ENCODE measurements at places on chromosomes 7 and 10.
A peak's percentile ranks its signal among the peaks of the same experiment; 100 is the strongest.

DNA sequence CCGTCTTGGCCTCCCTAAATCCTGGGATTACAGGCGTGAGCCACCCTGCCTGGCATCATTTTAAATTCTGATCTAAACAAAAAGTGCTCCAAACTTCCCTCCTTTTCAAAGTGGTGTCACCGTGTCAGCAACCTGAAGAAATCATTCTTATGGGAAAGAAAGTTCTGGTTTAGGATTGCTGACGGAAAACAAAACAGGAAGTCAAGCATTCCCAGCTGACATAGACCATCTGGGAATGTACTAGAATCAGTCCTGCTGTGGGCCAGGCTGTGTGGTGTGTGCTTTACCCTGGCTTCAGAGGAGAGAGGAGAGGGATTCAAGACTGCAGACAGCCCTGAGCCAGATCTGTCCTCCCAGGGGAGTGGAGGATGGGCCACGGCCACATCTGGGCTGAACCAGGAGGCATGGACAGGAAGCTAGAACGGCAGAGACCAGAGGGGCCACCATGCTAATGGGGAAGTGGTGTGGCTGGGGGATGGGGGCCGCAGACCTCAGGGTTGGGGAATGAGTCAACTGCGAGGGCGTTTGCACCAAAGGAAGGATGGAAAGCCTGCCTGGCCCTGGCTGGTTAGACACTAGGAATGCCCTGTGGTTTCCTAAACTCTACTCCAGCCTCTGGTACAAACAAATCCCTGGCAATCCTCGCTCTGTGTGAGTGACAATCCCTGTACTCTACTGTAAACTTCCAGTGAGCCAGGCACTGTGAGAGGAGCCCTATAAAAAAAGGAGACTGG lies 16.7 kb upstream of the CLIP2 start:
- DNase-seq: peak; percentile 19

GRCh38 chr7:25169683-25170082 lies 44.6 kb upstream of the CYCS start:
- no peak for DNase-seq

GRCh38 chr7:95056107-95056739 lies 148.8 kb downstream of the PPP1R9A start:
- no peak for DNase-seq

DNA sequence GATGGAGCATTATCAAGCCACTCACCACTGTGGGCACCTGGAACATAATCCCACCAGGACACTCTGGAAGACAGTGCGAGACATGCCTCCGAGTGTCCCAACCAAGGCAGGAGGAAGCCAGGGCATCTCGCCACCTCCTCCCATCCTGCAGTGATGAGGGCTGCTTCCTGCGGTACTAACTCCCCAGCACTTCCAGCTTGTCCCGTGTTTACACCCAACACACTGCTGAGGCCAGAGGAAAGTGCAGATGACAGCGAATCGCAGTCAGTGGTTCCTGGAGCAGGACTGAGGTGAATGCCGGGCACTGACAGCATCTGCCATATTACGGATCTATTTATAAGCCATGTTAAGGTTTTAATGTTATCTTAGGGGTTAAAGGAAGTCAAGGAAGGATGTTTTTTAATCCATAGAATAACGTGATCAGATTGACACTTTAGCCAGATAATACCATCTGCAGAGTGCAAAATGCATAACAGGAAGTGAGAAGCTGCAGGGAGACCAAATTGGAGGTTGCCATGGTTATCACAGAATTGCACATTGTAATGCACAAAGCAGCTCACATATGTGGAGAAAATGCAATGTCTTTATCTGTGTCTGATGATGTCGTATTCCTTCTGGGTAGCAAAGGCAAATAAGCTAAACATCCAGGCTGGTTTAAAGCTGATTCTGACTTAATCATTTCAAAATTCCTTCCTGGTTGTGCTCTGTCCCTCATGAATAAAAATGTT lies 314.1 kb upstream of the C7orf33 start:
- no peak for DNase-seq

DNA sequence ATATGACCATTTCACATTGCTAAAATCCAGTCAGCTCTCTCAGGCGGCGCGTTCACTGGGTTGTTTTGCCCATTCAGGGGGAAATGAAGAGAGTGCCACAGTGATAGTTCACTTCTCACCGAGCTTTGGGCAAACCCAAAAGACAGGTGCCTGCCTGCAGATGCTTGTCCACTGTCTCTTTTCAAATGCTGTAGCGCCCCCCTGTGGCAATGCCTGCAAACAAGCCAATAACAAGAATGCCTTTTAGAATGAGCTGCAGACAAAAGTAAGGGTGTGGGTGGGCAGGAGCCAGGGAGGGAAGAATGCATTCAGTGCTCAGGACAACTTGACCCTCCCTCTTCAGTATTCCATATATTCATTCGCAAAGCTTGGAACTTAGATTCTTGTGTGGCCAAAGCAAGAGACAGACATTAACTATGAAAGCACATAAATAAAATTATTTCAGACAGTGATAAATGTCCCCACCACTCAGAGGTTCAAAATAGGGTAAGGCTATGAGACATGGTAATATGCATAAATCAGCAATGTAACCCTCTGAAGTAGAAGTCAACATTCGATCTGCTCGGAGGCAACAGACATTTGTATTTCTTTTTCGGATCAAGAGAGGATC lies 86.9 kb downstream of the JAZF1 start:
- peak; percentile 70 for DNase-seq

- no peak for DNase-seq
Measured at GRCh38 chr10:129622736-129623135, 155.7 kb downstream of the MGMT start.

DNA sequence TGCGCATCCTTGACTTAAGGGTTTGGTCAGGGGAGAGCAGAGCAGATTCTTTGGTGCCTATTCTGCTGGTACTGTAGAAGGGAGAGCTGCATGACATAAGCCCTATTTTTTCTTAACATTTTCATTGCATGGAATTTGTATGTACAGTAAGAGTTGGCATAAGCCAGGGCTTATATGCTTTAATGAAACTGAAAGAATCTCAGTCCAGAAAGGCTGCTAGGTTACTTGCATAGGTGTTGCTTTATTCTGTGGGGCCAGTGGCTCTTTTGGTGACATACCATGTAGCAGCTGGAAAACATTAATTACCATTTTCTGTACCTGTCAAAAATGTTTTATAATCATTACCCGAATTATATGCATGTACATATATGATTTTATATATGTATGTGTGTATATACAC lies 152.1 kb downstream of the LYZL1 start:
- no peak for DNase-seq

GRCh38 chr7:30674420-30674819 lies 7.8 kb downstream of the CRHR2 start:
- DNase-seq: no peak

- DNase-seq: no peak
Measured at GRCh38 chr7:100102950-100103840, 1.8 kb downstream of the AP4M1 start.

DNA sequence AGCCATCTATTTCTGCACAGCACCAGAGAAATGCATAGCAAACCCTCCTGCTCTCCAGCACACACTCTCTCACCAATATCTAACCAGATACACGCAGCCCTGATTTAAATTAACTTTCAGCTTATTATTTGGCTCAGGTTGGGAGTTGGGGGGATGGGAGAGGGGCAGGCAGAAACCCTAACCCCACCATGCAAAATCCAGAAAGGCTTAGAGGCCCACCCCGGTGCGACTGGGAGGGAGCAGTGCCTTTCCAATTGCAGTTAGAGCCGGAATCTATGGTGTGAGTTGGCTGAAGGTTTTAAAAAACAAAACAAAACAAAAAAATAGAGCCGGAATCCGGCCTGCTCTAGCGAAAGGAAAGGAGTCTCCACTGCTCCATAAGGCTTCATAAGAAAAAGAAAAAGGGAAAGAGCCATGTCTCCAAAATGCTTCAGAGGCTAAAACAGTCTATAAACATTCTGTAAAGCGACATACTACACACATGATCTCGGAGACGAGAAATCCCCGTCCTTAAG lies 2.9 kb downstream of the IGF2BP3 start:
- DNase-seq: no peak

DNA sequence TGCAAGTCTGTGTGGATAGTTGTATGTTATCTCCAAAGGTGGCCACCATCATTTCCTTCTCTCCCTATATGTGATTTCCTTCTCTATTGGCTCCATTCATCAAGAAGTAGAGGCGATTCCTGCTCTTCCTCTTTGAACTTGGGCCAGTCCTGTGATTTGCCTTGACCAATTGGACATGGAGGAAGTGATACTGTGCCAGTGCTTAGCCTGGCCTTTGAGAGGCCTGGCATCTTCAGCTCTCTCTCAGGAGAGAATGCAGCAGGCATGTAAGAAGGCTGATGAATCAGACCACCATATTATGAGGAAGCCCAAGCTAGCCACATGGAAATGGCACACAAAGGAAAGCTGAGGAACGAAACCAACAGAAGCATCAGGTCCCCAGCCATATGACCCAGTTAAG lies 195.0 kb upstream of the SVIL start:
- DNase-seq: no peak

- DNase-seq: no peak
Measured at GRCh38 chr7:87369216-87369615, 23.8 kb downstream of the CROT start.

GRCh38 chr7:6182993-6183392 lies 89.4 kb downstream of the CYTH3 start:
- no peak for DNase-seq

- no peak for DNase-seq
Measured at GRCh38 chr7:45697576-45698136, 123.5 kb downstream of the ADCY1 start.

- no peak for DNase-seq
Measured at GRCh38 chr7:28052933-28053332, 127.7 kb downstream of the JAZF1 start.

DNA sequence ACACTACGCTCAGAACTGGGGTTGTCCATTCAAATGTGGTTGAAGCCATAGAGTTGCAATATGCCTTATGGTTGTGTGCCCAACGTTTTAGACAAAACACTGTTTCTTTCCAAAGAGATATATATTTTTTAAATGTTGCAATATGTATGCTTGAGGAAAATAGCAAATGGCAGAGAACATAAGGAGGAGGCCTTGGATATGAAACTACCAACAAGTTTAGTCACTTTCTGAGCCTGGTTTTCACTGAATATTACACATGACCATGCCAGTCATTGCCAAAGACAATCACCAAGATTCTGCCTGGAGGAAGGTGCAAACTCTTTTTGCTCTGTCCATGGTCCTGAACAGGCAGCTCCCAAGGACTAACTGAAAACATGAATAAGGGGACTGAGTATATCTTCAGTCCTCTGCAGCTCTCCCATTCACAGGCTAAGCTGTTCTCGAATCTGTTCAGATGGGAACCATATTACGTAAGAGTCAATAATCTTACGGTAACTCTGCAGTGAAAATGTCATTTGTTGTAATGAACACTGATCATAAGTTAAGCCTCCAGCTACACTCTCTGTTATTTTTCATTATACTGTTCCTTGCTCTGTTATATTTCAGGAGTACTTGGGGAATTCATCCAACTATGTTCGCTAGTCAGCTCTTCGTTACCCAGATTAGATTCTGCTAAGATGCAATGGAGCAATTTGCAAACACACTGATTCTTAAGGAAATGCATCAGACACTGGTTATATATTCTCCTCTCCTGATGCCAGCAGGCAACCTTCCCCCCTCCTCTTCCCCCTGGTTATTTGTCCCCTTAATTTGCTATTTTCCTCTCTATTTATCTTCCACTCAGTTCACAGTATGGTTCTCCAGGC lies 90.7 kb upstream of the C1QL3 start:
- DNase-seq: no peak

DNA sequence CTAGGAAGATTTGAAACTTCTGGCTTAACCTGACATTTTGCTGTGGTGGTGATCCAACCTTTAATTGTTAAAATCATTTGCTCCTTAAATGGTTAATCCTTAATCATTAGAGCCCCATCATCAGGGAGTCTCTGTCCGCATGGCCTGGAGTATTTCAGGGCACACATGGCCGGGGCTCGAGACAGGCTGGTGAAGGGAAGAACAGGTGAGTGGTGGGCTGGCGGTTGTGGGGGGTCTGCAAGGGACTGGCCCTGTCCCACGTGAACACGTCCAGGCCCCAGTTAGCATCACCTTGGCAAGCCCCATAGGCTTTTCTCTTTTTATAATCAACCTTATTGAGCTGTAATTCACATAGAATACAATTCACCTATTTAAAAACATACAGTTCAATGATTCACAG lies 109.5 kb downstream of the DNAJB6 start:
- DNase-seq: no peak

DNA sequence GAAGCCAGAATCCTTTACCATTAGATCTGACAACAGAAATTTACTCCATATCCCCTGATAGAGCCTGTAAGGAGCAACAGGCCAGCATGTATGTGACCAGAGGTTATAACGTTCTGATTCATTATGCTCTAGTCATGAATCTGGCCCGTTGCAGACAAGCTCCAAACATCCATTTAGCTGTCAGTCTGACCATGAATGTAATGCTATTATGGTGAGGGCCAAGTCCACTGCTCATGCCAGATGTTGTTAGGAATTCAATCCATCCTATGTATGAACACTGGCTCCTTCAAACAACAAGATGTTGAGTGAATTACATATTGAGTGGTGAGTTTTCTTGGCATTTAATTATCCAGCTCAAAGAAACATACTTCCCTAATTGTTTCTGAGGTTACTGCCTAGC lies 610.1 kb upstream of the ANKRD30A start:
- DNase-seq: no peak

DNA sequence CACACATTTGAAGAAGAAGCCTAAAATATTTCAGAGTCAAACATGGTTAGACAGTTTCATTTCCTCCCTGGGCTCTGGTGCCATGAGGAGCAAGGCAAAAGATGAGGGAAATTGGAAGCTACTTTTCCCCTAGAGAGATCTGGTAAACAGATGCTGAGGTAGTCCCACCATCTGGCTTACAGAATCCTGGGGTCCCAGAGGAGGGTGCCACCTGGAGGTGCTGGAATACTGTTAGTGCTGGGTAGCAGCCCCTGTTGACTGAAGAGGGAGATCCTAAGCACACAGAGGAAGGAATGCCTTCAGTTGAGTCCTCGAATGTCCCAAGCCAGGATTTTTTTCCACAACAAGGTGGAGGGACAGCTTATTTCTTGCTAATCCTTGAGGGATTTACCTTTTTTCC lies 160.1 kb downstream of the FZD1 start:
- DNase-seq: no peak

GRCh38 chr10:104802941-104803340 lies 161.9 kb downstream of the SORCS3 start:
- DNase-seq: no peak

GRCh38 chr7:82840061-82840460 lies 322.6 kb downstream of the PCLO start:
- DNase-seq: no peak

DNA sequence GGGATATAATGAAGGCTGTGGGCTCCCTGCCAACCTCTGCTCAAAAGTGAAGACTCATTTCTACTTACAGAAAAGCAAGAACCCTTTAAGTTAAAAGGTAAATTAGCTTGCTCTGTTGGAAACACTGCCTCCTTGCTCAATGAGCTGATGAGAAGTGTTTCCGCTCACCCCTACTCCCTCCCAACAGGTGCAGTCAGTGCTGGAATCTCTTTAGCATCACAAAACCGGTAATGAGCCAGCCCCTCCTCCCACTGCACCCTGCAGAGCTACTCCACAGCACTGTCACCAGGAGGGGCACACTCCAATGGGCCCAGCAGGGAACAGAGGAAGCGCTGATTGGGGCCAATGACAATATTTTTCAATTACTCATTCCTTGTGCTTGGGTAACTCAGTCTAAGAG lies 262.5 kb downstream of the TCERG1L start:
- no peak for DNase-seq
